ENCODE measurements at places on chromosomes 16 and 17.
A peak's percentile ranks its signal among the peaks of the same experiment; 100 is the strongest.

DNA sequence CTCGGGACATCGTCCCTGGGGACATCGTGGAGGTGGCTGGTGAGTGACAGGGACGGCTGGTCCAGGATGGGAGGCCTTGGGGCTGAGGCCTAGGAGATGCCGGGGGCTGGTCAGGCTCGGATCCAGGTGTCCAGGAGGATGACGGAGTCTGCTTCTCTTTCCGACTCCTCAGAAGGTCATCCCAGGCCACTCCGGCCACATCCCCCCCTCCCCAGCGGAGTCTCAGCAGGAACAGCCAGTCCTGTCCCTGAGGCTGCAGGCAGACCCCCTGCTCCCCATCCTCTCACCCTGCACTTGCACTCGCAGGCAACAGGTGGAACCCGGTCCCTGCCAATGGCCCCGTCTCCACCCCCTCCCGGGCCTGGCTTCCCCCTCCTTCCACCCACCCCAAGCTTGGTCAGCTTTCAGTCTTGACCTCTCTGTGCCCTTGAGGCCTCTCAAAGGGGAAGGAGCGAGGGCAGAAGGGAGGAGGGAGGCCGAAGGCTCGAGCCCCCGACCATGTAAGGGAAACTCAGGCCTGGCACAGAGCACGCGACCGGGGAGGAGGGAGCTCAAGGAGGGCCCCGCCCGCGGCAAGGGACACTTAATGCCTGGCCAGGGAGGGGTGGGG lies 4.4 kb downstream of the ATP2A1 start:
- no peak for DNase-seq

- peak; percentile 84 for DNase-seq
Measured at GRCh38 chr17:7685533-7686221, 1.6 kb downstream of the TP53 start.

DNA sequence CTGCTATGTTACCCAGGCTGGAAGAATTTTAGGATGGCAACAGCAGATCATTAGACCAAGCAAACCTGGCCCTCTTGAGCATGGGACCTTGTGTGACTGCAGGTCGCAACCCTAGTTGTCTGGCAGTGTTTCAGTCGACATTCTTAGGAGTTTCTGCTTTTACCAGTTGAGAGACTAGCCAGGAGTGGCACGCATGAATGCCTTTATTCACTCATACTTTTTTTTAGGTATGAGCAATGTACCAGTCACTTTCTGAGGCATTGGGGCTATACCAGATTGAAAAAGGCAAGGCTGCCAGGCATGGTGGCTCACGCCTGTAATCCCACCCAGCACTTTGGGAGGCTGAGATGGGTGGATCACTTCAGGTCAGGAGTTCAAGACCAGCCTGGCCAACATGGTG lies 28.2 kb upstream of the HAS3 start:
- no peak for DNase-seq

DNA sequence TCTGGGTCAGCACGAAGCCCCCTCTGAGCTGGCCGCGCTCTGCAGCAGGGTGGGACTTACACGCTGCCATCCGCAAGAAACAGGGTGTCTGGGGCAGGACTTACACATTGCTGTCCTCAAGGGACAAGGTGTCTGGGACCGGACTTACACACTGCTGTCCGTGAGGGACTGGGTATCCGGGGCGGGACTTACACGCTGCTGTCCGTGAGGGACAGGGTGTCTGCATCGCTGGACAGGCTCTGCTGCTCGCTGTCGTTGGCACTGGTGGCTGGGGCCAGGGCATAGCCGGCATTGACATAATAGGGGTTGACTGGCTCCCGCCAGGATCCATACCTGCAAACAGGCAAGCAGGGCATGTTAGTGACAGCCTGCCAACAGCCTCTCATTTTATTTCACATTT lies 31.4 kb downstream of the PDIA2 start:
- no peak for DNase-seq

DNA sequence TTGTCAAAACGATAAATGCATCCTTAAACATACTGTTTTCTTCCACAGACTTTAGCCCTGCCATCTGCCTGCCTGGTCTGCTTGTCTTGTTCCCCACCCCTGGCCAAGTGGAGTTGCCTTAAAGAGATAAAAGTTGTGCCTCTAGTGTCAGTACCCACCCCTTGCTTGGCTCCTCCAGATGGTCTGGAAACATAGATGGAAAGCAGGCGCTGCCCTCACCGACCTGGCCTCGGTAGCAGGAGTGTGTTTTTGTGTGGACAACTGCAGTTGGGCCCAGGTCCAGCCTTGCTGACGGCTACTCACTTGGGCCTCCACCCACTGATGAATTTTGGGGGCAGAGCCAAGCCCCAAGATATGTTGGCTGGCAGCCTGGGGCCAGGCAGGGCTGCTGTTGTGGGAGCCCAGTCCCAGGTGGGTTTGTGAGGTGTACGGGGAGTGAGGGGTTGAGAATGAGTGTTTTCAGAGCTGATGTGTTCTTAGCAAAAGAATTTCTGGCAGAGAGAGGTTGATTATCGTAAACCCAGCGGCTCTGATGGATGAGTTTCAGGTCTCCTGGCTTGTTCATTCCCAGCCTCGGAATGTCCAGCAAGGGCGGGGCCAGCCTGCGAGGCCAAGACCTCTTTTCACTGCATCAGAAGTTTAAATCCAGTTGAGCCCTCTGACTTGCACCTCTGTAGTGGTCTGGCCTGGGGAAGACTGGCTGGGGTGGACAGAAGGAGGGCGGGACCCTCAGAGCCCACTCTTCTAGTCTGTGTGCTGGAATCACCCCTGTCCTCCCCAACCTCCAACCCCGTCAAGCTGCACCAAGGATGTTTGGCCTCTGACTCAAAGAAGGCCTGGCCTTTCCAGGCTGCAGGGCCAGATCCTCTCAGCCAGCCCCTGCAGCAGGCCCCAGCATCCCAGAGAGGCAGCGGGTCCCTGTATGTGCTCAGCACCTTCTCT lies 179.7 kb downstream of the RAB11FIP4 start:
- DNase-seq, result no peak

DNA sequence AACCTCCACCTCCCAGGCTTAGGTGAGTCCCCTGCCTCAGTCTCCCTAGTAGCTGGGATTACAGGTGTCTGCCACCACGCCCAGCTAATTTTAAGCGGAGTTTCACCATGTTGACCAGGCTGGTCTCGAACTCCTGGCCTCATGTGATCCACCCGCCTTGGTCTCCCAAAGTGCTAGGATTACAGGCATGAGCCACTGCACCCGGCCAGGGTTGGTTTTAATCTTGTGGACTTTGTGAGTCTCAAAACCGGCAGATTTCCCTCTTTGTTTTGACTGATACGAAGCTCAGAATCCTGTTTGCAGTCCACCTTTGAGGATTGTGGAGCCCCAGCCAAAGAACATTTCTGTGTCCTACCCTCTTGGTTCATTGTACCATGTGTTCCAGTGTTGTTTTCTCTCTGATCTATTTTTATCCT lies 16.4 kb upstream of the CPSF4L start:
- no peak for DNase-seq

DNA sequence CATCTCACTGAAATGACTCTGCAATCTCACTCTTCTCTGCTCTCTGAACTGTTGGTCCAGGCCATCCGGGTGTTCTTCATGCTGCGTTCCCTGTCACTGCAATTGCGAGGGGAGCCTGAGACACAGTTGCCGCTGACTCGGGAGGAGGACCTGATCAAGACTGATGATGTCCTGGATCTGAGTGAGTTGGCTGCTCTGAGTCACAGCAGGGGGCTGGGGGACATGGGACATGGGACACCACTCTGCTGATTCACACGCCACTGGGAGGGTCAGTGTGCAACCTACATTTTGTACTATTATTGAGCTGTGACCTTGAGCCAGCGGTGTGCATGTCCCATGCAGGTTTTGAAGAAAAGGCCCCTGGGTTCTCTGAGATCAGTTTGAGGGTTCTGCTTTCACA lies 116.5 kb downstream of the CLEC16A start:
- DNase-seq, result no peak

GRCh38 chr17:39775031-39775430 lies 37.3 kb downstream of the GRB7 start:
- DNase-seq, result no peak

- DNase-seq, result no peak
Measured at GRCh38 chr16:125011-125410, 13.5 kb downstream of the NPRL3 start.

DNA sequence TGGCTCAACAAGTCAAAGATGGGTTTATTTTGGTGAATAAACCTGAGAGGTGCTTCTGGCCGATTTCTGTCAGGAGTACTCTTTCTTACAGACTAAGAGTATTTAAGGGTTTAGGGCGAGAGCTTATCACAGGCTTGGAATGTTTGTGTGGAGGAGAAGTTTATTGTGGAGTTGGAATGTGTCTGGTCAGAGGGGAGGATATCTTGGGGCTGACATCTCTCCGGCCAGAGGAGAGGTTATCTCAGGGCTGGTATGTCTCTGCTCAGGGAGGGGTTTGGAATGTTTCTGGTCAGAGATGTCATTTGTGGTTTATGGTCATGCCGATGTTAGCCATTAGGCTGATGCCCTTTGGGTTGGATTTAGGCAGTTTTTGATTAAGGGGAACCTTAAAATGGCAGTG lies 236.4 kb upstream of the EEF2KMT start:
- DNase-seq, result no peak

- DNase-seq, result peak; percentile 58
Measured at GRCh38 chr17:45221081-45222013, at the start of gene FMNL1. TSS of gene FMNL1 (plus strand) at chr17:45221885. CDS start at chr17:45222125, 240 bp downstream.

DNA sequence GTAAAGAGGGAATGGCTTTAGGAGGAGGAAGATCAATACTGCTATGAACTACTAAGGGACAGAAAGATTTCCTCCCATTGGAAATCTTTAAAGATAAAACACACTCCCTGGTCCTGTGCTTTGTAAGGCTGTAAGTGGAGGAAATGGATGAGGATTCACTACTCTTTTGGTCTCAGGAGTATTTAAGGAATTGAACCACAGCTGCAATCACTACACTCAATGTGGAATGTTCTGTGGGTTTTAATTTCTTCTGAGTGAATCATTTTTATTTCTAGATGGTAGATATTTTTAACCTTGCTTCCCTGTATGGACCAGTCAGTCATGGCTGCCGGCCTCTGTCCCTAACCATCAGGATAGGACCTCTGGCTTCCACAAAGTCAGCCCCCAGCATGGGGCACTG lies 65.6 kb downstream of the SDR42E1 start:
- no peak for DNase-seq

- no peak for DNase-seq
Measured at GRCh38 chr17:17813055-17813724, 23.6 kb downstream of the SREBF1 start.

- peak; percentile 70 for DNase-seq
Measured at GRCh38 chr17:38748149-38748891, at the start of gene PCGF2. TSS of gene PCGF2 (minus strand) at chr17:38748336. CDS start at chr17:38740402, 7,934 bp downstream.

- DNase-seq, result no peak
Measured at GRCh38 chr17:50565402-50566350, 5.2 kb downstream of the CACNA1G start.

- DNase-seq, result peak; percentile 15
Measured at GRCh38 chr17:951325-952132, 28.0 kb downstream of the NXN start.

DNA sequence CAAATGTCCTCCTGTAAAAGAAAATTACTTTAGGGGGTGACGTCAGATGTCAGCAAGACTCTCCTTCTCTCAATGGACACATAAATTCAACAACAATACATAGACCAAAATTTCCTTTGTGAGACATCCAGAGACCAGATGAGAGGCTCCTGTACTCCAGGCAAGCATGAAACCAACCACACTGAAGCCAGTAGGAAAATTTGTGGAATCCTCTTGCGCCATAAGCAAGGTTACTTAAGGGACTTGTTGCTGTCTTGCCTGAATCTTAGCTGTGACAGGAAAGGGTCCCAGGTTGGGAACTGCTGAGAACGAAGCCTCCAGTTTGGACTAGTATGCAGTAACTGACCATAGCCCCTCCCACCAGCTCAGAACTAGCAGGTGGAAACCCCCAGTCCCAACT lies 56.0 kb downstream of the CEP112 start:
- DNase-seq, result no peak

GRCh38 chr17:40063187-40063771 lies 514 bp downstream of the THRA start:
- DNase-seq, result peak; percentile 15

DNA sequence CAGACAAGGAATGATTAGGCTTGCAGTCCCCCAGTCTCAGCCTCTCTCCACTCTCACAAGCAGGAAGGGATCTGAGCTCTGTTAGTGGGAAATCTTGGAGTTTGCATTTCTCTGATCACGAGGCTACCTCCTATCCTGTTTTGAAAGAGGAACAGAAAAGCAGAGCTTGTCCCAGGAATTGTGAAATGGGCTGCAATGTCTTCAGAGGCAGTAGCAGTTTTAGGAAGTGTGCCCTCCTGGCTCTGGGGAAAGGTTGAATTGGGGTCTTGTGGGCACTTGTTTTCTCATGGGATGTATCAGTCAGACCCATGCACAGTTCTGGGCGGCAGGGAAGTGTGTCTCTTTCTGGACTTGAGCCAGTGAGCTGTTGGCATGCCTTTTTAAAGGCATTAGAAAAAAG lies 22.8 kb downstream of the NUP85 start:
- DNase-seq, result no peak

DNA sequence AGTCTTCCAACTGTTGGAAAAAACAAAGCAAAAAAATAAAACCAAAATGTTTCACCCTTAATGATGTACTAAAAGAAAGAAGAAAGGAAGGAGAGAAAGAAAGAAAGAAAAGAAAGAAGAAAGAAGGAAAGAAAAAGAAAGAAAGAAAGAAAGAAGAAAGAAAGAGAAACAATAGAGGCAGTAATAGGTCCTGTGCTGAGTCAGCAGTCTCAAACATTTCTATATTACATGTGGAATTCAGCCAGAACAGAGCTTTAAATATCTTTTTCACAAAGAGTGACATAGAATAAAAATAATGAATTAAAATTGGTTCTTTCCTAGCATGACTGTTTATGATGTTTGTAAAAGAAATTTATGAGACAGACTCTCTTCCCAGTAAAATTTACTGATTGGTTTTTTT lies 1135.3 kb upstream of the CDH8 start:
- no peak for DNase-seq

GRCh38 chr17:16491131-16491702 lies 776 bp downstream of the LRRC75A start:
- DNase-seq, result no peak

- no peak for DNase-seq
Measured at GRCh38 chr16:61887903-61888302, 148.3 kb downstream of the CDH8 start.

- no peak for DNase-seq
Measured at GRCh38 chr16:3659251-3659650, 4.8 kb downstream of the DNASE1 start.

- DNase-seq, result no peak
Measured at GRCh38 chr17:12050646-12051225, 30.1 kb downstream of the MAP2K4 start.

DNA sequence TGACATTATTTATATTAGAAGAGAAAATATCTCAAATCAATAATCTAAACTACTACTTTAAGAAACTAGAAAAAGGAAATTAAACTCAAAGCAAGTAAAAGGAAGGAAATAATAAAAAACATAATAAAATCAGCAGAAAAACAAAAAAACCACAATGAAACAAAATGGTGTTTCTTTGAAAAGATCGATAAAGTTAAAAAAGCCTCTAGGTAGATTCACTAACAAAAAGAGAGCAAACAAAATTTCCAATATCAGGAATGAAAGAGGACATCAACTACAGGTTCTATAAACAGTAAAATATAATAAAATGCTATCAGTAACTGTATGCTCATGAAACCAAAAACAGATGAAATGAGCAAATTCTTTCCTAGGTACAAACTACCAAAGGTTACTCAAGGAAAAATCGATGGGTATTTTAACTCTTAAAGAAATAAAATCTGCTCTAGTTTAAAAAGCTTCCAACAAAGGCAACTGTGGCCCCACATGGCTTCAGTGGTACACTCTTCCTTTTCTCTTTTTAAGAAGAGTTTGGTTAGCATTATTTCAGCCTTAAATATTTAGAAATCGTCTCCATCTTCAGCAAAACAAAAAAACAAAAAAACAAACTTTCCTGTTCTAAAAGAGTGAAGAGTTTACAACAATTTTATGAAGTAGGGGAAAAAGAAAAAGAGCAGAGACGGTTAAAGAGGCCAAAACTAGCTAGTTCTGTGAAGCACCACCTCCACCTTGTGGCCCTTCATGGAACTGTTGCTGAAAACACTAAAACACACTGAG lies 102.2 kb downstream of the TRIM37 start:
- peak; percentile 59 for DNase-seq

Data from HEK293T (cell line).